ENCODE measurements at places on chromosomes 5 and 9.

DNA sequence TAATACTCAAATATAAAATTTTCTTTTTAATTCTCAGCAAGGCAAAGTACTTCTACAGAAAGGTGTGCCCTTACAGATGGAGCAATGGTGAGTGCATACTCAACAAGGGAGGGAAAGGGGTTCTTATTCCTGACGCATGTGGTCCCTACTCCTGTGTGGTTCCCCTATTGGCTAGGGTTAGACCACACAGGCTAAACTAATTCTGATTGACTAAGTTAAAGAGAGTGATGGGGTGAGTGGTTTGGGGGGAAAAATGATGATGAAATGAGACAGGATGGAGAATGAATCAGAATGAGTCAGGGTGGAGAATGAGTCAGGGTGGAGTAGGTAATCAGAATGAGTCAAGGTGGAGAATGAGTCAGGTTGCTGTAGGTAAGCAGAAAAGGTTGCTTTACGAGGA is 22.9 kb upstream of the HMGCS1 start:
- no peak for DNase-seq

DNA sequence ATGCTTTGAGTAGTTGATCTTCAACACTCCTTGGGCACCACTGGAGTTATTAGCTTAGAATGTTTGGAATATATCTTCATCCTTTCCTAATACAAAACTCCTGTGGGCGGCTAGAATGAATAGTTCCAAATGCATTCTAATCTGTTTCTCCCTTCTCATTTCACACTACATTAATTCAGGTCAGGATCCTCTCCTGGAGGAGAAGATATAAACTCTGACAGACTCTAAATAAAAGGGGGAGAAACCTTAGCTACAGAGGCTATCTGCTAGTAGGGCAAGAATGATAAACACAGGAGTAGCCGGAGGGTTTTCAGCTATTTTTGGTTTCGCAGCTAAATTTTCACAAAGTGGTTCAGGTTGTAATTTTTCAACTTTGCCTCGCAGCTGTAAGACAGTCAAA is 45.2 kb upstream of the FAM240B start:
- DNase-seq = no peak

DNA sequence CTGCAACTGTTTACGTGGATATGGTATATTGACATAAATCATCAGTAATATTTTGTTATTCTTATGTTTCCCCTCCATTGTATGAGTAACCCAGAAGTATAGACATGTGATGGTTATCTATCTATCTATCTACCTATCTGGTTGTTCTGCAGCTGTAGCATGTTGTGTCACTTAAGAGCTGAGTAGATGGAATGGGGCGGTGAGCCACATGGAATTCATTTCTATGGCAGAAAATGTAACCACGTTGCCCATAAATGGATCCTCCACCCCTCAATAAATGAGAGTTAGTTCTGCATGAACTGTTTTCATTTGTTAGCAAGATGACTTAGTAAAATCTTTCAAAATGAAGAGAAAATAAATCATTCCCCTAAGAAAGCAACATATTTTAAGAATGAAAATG is 553.2 kb downstream of the MAT2B start:
- DNase-seq = no peak

- no peak for DNase-seq
Observed at GRCh38 chr9:15305470-15305869, 1.5 kb downstream of the TTC39B start.

DNA sequence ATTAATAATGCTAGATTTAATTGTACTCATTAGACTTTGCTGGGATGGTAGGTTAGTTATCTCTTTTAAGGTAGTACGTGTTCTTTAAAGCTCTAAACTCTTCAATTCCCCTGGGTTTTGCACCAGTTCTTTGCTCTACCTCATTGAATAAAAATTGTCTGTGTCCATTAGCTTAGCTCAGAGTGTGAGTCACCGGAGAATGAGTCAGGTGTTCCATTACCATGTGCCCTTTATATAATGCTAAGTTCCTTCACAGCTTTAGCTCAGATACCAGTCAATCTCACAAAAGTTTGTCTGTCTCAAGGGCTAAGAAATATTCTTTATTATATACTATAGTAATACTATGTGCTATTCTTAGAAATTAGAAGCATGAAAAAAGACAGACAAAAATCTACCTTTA is 339.4 kb downstream of the PRELID2 start:
- no peak for DNase-seq

DNA sequence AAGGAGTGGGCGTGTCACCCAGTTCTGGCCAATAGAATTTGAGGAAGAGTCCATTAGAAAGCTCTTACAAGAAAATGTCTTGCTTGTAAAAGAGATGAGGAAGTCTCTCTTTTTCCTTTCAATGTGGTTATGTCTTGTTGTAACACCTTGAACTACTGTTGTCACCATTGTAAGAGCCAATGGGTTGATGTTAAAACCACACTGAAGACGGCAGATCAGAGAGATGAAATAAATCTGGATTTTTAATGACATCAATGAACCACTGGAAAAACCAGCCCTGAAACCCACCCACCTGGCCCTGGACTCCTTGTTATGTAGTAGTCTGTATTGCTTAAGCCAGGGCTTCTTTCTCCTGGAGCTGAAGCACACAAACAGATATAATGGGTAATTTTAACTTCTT is 83.8 kb upstream of the ERCC6L2 start:
- DNase-seq = no peak

DNA sequence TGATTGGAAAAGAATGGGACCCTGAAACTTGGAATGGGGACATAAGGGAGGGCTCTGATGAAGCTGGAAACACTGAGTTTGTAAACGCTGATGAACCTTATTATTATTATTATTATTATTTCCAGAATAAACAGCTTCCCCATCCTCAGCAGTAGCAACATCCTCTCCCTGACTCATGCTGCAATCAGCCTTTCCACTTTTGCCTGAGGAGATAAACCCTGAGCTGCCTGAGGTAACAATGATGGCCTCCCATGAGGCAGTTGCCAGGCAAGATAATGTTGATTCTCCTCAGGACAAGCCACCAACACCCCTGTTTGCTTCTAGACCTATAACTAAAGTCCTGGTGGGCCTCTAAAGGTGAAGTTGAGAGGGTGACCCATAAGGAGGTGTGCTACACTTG is 139.2 kb upstream of the ATP10B start:
- DNase-seq = no peak

GRCh38 chr9:129513282-129513681 is 107.6 kb downstream of the C9orf50 start:
- DNase-seq = no peak

DNA sequence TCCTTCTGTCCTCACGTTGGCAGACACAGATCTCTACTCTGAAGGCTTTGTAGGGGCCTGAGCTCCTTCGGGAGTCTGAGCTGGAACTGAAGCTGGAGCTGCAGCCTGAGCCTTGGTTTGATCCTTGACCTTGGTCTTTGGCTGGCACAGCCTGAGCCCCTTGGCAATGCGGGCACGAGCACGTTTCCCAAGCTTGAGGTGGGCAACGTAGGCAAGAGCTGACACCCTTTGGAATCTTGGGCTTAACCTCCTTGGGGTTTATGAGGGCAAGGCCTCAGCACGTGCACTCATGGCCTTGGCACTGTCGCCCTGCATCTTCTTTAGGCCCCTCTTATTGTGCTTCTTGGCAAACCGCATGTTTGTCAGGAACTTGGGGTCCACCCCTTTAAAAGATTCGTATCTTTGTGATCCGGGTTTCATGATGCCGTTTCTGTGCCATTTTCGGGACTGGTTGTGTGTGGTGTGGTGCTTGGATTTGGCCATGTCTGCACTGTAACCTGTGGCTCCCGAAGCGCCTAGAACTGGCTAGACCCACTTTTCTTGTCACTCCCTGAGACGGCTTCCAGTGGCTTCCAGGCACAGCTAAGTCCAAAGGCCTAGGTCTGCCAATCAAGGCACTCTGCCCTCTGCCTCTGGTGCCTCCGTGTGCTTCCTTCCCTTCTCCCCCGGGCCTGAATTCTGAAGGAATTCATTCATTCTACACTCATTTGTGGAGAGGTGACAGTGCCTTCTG is 1.4 kb downstream of the SUSD1 start:
- no peak for DNase-seq

DNA sequence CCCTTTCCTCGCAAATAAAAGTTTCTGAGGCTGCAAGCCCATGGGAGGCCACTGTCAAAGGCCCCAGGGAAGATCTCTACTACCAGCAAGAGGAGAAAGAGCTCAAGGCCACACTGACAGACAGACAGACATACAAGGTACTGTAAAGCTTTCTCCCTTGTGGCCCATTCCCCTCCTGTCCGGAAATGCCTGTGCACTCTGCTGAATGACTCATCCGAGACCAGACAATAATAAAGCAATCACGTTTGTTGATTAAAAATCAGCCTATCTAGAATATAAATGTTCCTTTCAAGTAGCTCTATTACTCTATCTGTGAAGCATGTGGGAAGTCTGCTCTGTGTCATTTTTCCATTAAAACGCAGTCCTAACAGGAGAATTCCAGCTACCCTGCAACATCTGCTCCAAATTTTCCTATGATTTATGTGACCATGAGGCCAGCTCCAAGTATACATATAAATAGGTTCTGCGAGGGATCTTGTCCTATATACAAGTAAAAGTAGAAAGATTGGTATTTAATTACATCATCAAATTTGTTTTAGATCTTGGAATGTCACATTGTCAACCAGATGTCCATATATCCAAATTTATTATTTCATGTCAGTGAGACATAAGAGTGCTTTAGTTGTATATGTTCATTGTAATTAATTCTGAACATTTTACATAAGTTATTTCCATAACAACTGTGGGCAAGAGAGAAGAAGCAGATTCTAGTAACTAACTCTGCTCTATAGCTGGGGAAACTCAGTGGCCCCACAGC is 34.7 kb upstream of the TGFBI start:
- no peak for DNase-seq

DNA sequence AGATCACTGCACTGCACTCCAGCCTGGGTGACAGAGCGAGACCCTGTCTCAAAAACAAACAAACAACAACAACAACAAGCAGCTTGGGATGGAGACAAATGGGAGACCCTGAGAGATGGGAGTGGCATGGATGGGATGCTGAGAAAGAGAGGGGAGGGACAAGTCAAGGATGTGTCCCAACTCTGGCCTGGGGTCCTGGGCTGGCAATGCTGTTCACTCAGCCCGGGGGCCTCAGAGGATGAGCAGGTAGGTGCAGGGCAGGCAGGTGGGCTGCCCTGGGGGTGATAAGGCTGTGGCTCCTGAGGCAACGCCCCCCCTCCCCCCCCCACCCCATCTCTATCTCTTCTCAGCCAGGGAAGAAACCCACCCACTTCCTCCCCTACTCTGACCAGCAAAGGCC is 123.0 kb downstream of the LHX2 start:
- no peak for DNase-seq

- DNase-seq = no peak
Observed at GRCh38 chr9:36486329-36486932, 86.3 kb upstream of the MELK start.

DNA sequence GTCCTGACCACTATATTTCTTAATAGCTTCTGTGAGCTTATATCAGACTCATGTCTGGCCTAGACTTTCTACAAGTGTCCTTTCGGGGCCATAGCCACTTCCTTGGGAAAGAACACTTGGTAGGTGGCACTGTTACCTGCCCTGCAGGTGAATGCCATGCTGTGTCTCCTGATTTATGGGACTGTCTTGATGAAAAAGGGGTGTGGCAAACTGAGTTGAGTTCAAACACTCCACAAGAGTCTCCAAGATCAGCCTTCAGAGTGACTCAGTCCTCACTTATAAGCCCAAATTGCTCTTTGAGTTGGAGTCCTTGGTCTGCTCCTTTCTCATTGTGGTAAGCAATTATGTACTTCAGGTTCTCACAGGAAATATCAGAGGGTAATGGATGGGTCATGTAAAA is 9.9 kb upstream of the ANKHD1 start:
- no peak for DNase-seq

DNA sequence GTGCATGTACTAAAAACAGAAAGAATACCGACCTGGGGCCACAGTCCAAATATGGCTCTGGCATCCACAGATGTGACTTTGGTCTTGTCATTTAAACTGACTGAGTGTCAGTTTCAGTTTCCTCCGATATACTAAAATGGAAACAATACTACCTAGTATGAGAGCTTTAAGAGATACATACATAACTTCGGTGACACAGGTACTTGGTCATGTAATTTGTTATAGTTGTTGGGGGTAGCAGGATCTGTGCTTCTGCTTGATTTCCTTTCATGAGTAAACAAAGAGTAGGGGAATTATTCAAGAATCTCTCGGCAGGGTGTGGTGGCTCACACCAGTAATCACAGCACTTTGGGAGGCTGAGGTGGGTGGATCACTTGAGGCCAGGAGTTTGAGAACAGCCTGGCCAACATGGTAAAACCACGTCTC is 32.1 kb downstream of the MTMR12 start:
- no peak for DNase-seq

GRCh38 chr5:55582256-55582655 is 47.5 kb upstream of the PLPP1 start:
- no peak for DNase-seq

GRCh38 chr5:65801352-65801783 is 79.4 kb downstream of the NLN start:
- DNase-seq = no peak

GRCh38 chr5:138444078-138444773 is 5.4 kb downstream of the REEP2 start:
- DNase-seq = no peak

- DNase-seq = no peak
Observed at GRCh38 chr5:14665101-14665822, 744 bp downstream of the OTULIN start.

GRCh38 chr9:130451509-130452388 is 7.0 kb downstream of the ASS1 start:
- peak; percentile 80 for DNase-seq

DNA sequence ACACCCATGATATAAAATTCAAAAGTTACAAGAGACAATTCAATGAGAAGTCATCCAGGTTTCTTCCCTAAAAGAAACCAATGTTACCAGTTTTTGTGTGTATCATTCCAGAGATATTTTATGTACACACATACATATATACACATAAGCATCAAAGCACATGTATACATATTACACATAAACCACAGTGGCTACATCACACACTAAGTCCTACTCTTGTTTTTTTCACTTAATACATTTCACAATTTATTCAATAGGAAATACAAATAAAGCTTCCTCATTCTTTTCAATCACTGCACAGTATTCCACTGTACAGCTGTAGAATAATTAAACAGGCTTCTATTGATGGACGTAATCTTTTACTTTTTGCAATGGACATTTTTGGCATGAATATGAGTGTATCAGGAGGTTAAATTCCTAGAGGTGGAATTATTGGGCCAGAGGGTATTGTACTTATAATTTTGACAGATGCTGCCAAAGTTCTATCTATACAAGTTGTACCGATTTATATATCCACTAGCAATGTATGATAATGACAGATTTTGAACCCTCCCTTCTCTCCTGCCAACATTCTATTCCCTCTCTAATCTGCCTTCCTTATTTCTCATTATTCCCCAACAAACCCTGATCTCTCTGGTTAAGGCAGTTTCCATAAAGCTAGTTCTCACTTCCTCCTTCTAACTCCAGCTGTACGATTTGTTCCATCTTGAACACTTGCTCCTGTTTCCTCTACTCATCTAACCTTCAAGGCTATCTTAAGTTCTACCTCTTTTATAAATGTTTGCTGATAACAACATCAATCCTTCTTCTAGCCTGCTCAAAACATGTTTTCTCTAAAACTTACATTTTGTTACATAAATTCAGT is 35.2 kb downstream of the MRPS27 start:
- DNase-seq = no peak

- no peak for DNase-seq
Observed at GRCh38 chr5:133831491-133832224, 136.8 kb downstream of the C5orf15 start.

All from WTC11 (cell line).